ENCODE measurements at places on chromosomes 13 and 19.

DNA sequence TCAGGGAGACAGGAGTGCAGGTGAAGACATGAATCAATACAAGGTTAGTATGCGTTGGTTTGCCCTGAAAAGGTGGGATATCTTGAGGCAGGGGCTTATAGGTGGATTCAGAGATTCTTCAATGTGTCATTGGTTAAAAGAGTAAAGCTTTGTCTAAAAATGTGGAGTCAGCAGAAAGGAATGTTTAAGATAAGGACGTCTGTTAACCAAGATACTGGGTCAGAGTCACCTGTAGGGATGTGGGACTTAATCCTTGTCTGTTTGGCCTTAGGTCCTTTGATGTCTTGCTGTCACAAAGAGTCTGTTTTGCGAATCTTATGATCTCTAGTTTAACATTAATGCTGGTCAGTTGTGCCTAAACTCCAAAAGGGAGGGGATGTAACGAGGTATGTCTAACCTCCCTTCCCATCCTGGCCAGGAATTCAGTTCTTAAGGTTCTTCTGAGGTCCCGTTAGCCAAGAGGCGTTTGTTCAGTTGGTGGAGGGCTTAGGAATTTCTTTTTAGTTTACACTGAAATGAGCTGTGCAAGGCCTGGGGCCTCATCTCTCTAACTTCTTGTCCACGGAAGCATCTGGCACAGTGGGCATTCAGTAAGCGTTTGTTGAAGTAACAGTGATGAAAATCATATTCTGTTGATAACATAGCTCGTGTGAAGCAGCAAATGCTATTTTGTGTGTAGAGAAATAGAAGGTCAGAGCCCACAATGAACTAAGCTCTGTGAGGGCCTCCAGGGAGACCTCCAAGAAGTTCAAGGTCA lies 96.2 kb upstream of the RNF113B start:
- DNase-seq: no peak

- DNase-seq: no peak
Measured at GRCh38 chr13:79171141-79172061, 234.7 kb downstream of the RBM26 start.

GRCh38 chr19:32945260-32945659 lies 26.5 kb downstream of the CEP89 start:
- no peak for DNase-seq

DNA sequence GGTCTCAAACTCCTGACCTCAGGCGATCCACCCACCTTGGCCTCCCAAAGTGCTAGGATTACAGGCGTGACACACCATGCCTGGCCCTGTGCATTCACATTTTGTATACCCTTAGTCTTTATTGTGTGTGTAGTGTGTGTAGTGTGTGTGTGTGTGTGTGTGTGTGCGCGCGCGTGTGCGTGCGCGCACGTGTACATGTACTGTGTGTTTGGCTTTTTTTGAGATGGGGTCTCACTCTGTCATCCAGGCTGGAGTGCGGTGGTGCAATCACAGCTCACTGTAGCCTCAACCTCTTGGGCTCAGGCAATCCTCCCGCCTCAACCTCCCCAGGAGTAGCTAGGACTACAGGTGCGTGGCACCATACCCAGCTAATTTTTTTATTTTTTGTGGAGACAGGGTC lies 22.1 kb downstream of the ITM2B start:
- DNase-seq: no peak

GRCh38 chr19:17775245-17775927 lies 19.6 kb upstream of the B3GNT3 start:
- peak; percentile 77 for DNase-seq

DNA sequence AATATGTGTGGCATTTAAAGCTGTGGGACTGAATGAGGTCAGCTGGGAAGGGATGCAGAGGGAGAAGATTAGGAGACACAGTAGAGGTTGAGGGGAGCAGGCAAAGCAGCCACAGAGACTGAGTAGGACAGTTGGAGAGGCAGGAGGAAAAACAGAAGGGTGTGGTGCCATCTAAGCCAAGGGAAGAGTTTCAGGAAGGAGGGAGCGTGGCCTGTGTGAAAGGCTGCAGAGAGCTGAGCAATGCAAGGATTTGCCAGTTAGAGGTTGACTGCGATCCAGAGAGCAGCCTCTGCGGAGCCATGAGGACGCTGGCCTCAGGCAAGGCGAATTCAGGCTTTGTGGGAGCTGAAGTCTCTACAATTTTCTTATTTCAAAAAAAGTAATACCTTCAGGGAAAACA lies 28.9 kb downstream of the SOX21 start:
- DNase-seq: no peak

DNA sequence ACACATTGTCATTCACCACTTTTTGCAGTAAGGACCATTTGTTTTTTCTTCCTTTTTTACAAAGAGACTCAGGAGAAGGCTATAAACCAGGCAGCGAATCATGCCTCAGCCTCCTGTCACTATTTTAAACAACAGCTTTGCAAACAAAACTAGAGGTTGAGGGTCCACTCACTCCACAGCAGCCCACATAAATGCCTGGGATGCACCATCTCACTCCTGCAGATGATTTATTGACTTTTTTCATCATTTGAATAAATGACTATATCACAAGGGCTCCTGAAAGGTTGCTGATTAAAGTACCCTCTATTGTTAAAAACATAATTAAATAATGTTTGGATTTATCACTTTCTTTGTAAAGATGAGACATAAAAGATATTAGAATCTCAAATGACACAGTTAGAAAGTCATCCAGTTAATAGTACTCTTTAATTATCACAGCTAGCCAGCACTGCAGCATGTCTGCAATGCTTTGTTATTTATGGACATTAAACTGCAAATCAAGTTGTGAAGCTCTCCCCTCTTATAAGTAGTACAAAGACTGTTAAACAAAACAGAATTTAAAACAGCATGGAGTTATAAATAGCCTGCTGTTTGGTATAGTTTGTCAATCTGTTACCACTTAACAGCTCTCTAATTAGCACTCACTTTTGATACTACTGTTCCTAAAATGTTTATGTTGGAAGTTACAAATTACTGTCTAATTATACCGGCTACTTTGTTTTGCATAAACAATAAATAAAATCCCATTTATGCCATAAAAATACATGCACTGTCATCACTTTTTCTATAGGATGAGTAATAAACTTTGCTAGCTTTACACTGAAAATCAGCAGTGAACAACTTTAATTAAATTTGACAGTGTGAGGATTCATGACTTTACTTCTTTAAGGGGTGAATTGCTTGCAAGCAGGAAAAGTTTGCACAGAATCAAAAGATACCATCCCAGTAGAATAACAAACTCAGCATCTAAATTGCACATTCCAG lies 853.2 kb downstream of the UQCRFS1 start:
- no peak for DNase-seq

GRCh38 chr19:5891572-5891937 lies 12.0 kb downstream of the NDUFA11 start:
- no peak for DNase-seq

DNA sequence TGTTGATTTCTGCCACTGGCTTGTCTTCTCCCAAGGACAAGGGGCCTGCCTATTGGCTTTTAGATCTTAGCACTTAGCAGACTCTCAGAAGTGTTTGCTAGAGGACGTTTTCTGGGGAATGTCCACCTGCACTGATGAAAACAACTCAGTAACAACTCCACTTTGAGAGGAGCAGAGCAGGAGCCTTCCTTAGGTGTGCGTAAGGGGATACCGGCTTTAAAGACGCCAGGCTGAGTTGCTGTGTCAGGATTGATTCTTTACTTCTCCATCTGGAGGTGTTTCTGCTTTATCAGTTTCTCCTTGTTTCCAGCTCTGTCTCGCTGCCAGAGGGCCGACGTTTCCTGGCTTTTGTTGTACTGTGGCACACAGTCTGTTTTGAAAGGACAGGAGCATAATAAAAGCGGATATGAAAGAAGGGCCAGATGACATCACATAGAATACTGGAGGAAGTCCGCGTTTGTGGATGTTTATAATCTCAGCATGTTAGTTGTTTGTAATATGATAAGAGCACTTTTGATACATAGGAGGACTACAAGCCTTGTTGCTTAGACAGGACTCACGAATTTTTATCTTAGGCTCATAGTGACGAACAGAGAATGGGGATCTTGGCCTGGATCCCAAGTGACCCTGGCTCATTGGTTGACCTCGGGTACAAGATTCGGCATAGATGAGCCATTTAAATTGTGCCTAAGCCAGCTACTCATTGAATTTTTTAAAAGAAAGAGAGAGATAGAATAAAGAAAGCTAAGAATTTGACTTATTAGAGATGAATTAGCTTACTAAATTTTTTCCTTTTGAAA lies 34.6 kb downstream of the COL4A2 start:
- no peak for DNase-seq

DNA sequence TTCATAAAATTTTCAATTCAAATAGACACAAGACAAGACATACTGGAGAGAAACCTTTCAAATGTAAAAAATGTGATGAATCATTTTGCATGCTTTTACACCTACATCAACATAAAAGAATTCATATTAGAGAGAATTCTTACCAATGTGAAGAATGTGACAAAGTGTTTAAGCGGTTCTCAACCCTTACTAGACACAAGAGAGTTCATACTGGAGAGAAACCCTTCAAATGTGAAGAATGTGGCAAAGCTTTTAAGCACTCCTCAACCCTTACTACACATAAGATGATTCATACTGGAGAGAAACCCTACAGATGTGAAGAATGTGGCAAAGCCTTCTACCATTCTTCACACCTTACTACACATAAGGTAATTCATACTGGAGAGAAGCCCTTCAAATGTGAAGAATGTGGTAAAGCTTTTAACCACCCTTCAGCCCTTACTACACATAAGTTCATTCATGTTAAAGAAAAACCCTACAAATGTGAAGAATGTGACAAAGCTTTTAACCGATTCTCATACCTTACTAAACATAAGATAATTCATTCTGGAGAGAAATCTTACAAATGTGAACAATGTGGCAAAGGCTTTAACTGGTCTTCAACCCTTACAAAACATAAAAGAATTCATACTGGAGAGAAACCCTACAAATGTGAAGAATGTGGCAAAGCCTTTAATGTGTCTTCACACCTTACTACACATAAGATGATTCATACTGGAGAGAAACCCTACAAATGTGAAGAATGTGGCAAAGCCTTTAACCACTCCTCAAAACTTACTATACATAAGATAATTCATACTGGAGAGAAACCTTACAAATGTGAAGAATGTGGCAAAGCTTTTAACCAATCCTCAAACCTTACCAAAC lies 24.6 kb upstream of the ZNF431 start:
- DNase-seq: no peak

GRCh38 chr19:13727798-13728197 lies 36.5 kb upstream of the MRI1 start:
- DNase-seq: no peak

DNA sequence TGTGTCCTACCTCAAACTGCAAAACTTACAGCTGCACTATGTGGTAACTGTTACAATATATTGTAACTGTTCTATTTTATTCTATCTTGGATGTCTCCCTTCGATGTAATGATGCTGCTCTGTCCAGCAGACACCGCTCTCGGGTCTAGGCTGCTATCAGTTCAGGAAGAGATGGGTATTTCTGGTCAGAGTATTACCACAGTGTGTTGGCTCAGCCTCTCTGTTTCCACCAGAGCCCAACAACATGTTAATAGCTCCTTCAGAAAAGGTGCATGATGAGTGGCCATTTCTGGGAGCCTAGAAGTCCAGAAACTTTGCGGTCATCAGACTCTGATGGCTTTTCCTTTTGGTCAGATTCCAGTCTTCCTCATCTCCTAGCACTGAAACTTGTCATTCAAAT lies 35.9 kb upstream of the IGFL1 start:
- DNase-seq: no peak

DNA sequence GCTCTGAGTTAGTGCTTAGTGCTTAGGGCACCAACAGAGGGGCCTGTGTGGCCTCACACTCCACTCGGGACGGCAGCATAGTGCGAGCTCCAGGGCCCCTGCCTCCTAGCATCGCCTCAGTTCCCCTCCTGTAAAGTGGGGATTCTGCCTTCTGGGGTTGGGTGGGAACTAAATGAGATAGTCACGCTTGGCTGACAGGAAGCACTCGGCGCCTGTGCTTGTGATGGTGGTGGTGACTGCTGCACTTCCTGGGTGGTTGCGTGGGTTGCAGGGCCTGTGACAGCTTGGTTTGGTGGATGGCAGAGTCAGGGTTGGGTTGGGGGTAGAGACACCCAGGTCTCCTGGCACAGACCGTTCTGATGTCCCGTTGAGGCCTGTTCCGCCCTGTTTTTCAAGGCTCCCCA lies 7.7 kb downstream of the PLEKHF1 start:
- peak; percentile 94 for DNase-seq

- no peak for DNase-seq
Measured at GRCh38 chr19:35206855-35207254, 21.7 kb downstream of the FAM187B start.

GRCh38 chr19:30743702-30744101 lies 371.5 kb downstream of the ZNF536 start:
- DNase-seq: no peak

DNA sequence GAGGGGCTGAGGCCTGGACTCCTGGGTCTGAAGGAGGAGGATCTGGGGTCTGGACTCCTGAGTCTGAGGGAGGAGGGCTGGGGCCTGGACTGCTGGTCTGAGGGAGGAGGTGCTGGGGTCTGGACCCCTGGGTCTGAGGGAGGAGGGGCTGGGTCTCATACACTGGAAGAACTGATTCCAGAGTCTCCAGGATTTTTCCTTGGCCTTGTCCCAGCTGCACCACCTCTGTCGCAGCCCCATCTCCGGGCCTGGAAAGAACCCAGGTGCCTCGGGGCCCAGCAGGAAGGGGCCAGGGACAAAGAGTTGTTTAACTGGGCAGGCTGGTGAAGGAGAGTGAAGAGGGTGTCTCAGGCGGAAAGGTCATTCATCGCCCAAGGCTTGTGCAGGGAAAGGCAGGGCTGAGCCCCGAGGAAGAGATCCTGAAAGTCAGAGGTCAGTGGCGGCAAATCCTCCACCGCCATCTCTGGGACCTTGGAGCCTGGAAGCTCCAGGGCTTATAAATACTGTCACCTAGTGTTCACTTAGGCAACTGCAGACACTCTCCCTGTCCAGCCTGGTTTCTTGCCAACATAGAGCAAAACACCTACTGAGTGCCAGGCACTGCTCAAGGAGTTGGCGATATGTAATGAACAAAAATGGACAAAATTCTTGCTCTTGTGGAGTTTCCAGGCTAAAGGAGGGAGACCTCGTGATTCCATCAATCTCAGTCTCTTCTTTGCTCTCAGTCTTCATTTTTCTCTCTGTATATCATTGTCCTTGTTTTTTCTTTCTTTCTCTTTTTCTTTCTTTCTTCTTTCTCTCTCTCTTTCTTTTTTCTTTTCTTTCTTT lies 4.4 kb upstream of the KCNN4 start:
- peak; percentile 78 for DNase-seq

- DNase-seq: no peak
Measured at GRCh38 chr13:72004784-72005374, 137.9 kb upstream of the DACH1 start.

GRCh38 chr13:33284031-33284430 lies 1.5 kb downstream of the STARD13 start:
- no peak for DNase-seq

- no peak for DNase-seq
Measured at GRCh38 chr19:18029617-18030338, 21.8 kb downstream of the ARRDC2 start.

- no peak for DNase-seq
Measured at GRCh38 chr13:20359335-20359734, 127.2 kb upstream of the GJB6 start.
